Hippocampal formation (tissue), 2 donors: ENCODE measurements at places on chromosomes 2 and 18.

GRCh38 chr2:72210470-72210869 is 62.8 kb upstream of the CYP26B1 start:
- DNase-seq = no peak

- no peak for DNase-seq
Measured at GRCh38 chr2:233084488-233084887, 24.3 kb downstream of the INPP5D start.

DNA sequence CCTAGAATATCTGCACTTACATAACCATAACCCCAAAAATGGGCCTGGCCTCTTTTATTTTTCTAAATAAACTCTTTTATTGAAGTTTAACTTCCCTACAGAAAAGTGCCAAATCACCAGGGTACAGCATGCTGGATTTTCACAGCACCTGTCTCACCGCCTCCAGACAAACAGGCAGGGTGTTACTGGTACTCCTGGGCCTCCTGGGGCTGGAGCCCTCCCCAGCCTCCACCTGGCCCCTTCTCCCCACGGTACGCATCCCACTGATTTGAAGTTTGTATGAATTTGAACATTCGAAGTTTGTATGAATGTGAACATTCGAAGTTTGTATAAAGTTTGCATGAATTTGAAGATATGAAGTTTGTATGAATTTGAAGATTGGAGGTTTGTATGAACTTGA is 232.1 kb downstream of the NDUFA10 start:
- DNase-seq = no peak

DNA sequence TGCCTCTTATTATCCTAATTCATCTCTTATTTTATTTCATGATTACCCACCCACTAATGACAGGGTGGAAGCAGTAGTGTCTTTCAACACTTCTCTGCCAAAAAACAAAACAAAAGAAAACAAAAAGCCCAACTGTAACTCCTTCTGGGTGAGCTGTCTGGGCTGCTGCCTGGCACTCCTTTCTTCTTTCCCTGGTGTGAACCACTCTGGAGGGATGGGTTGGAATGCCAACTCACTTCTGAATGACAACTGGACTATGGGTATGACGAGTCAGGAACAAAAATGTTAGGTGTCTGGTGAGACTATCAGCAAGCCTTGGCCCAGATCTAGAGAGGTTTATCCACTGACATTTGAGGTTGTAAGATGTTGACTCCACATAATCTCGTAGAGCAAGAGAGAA is 88.3 kb upstream of the ITGB6 start:
- no peak for DNase-seq

DNA sequence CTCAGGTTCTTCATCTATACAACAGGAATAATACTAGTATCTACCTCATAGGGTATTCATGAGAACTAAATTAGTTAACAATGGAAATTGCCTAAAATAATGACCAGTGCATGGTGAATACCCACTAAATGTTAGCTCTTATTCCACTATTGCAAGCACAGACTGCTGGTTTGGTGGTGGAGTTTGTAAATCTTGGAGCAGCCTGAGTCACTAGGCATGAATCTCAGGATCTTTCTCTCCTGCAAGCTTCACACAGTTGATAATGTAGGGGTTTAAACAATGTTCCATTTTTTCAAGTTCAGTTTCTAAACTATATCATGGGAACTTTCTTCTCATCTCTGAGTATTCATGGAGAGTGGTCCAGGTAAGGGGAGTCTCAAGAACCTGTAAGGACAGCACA is 84.0 kb downstream of the OSR1 start:
- no peak for DNase-seq

DNA sequence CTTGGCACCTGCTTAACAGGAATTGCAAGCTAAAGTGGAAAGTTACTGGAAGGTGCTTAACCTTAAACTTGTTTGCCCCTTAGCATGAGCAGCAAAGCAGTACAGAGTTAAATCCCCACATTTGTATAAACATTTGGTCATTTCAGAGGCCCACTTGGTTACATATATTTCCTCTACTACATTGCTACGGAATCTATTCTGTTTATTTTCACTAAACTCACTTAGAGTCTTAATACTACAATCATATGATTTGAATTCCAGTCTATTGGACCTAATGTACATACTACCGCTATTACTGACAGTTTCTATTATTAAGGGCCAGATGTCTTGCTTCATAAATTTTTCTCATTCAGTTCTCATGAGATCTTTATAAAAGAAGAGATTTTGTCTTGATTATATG is 1294.0 kb downstream of the LRP1B start:
- no peak for DNase-seq

GRCh38 chr2:223210489-223210888 is 158.5 kb downstream of the KCNE4 start:
- DNase-seq = no peak

DNA sequence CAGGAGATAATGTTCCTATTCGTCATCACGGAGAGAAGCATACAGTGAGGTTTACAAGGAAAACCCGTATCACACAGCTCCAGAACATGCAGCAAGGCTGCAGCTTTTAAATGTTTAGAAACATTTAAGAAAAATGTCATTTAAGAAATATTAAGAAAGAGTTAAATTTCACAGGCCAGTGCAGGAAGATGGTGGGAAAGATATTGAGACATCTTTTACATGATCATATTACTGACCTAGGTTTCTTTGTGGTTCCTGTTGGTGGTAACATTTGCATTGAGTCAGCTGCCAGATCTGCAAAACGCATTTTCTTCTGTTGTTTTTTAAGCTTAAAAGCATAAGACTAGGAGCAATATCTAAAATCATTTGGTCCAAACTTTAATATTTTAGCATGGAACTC is 44.9 kb downstream of the CPO start:
- DNase-seq = no peak
